H9 (cell line): ENCODE measurements at places on chromosomes 1 and 21. TPM values are rescaled to one million over a fixed set of nuclear protein-coding genes. Genes with fewer than 3 reads are reported as not detected.

Gene SYCP1
- not detected in 2 replicates for total RNA-seq

Gene OR2L3
- not detected in 2 replicates for total RNA-seq

DNA sequence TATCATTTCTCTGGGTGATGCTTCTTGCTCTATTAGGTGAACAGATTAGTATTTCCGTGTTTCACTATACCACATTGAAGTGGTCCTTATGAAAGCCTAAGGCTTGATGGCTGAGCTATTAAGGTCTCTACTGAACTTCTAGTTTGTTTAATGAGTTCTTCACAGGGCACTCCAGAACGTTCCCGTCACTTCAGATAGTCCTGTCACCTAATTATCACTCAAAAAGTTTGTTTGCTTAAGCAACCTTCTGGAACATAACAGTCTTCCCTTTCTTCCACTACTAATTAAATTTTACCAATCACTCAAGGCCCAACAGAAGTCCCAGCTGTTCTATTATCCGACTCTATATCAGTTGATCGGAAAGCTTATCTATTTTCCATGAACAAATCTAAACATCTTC, 104.6 kb upstream of the ZC3H11B start:
- DNase-seq, result no peak
- no peak overlapping the region for H3K4me3 ChIP-seq
- no peak overlapping the region for H3K27ac ChIP-seq
- no peaks in the 10 kb centered on the region for H3K27me3 ChIP-seq

DNA sequence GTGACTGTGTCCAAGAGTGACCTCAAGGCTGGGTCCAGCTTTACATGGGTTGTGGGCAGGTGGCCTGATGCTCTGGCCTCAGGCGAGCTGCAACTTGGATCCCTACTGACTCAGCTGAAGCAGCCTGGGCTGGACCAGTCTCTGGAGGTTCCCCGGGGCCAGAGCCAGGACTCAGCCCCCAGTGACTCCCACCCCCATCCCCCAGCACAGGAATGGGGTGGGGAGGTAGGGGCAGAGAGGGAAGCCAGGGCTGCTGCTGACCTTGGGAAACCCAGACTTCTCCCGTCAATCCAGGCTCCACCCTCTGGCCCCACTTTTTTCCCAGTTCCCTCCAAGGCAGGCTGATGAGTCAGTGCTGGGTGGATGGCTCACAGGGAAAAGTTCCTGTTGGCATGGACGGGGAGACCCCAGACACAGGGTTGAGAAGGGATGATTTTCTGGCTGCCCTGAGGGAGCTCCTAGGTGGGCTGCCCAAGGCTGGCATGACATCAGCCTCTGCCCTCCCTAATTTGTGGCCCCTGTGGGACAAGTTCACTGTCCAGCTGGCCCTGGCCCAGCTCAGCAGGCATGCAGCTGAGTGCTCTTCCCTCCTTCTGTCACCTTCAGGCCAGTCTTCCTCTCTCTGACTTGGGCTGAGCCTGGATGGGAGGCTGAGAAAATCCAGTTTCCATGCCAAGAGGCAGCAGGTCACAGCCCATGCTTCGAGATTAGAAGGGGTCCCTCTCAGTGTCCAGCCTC, 2.2 kb downstream of the ZC3H12A start:
- H3K27me3 ChIP-seq, result peaks cover 4% of the 10 kb centered on the region; the same call in 1 of the 2 replicates
- peaks cover 15% of the 10 kb centered on the region; the same call in 1 of the 2 replicates for H3K4me1 ChIP-seq
- peak overlapping the region; percentile 82; the same call in 2 of the 3 replicates for H3K4me3 ChIP-seq
- peak overlapping the region; percentile 38 for H3K27ac ChIP-seq

DNA sequence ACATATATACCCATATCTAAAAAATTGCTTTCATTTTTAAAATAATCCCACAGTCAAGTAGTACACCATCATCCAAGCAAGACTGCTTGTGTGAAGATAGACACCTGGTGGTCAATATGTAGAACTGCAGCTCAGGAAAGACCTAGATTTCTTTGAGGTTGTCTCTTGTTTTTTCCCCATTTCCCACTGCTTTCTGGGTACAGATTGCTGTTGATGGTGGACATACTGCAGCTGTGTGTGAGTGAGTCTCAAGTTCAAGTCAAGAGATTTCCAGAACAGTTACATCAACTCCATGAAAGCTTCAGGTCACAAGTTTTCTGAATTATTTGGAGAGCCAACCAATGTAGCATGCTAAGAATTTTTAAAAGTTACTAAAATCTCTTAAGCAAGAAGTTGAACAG, 306.4 kb downstream of the DUSP10 start:
- H3K4me3 ChIP-seq, result no peak overlapping the region
- DNase-seq, result no peak
- H3K27me3 ChIP-seq, result no peaks in the 10 kb centered on the region
- H3K36me3 ChIP-seq, result no peaks in the 10 kb centered on the region
- H3K4me1 ChIP-seq, result no peaks in the 10 kb centered on the region

Gene MEF2D
- 18.7 and 20.8 TPM in 2 replicates for total RNA-seq

- DNase-seq, result no peak
- peaks cover 8% of the 10 kb centered on the region; the same call in 1 of the 2 replicates for H3K4me1 ChIP-seq
- no peaks in the 10 kb centered on the region for H3K27me3 ChIP-seq
- no peak overlapping the region for H3K4me3 ChIP-seq
These were observed 293.7 kb downstream of the RGS7 start for GRCh38 chr1:241063276-241063675.

GRCh38 chr1:22275167-22275566, 132.3 kb upstream of the WNT4 start:
- H3K4me3 ChIP-seq, result no peak overlapping the region
- H3K4me1 ChIP-seq, result 0 out of 2 replicates have a peak, but pooled peaks cover 2% of the 10 kb centered on the region
- H3K36me3 ChIP-seq, result no peaks in the 10 kb centered on the region

GRCh38 chr1:31694069-31694963, 9.5 kb downstream of the COL16A1 start:
- no peaks in the 10 kb centered on the region for H3K4me1 ChIP-seq
- no peak overlapping the region for H3K27ac ChIP-seq
- no peaks in the 10 kb centered on the region for H3K27me3 ChIP-seq
- no peak for DNase-seq
- H3K36me3 ChIP-seq, result no peaks in the 10 kb centered on the region
- H3K4me3 ChIP-seq, result no peak overlapping the region

GRCh38 chr1:241271427-241271826, 85.6 kb downstream of the RGS7 start:
- H3K27me3 ChIP-seq, result no peaks in the 10 kb centered on the region
- H3K4me1 ChIP-seq, result no peaks in the 10 kb centered on the region
- DNase-seq, result no peak
- H3K36me3 ChIP-seq, result peaks cover 14% of the 10 kb centered on the region

DNA sequence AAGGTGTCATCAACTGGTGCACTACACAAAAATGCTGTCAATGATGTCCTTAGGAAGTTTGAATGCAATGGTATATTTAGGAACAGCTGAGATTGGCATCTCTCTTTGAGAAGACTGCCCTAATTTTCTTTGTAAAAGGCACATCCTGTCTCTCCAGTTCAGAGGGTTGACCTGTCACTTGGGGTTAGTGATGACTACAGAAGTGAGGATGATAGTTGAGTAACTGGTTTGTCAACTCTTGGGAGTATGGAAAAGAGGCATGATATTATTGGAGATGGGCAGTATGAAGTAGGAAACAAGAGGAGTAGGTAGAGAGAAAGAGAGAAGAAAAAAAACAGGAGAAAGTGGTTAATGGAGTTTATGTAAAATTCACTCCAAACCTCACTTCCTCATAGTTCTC, 40.4 kb upstream of the PIGC start:
- H3K27me3 ChIP-seq, result no peaks in the 10 kb centered on the region
- DNase-seq, result no peak
- no peaks in the 10 kb centered on the region for H3K4me1 ChIP-seq
- H3K4me3 ChIP-seq, result no peak overlapping the region
- H3K27ac ChIP-seq, result no peak overlapping the region

DNA sequence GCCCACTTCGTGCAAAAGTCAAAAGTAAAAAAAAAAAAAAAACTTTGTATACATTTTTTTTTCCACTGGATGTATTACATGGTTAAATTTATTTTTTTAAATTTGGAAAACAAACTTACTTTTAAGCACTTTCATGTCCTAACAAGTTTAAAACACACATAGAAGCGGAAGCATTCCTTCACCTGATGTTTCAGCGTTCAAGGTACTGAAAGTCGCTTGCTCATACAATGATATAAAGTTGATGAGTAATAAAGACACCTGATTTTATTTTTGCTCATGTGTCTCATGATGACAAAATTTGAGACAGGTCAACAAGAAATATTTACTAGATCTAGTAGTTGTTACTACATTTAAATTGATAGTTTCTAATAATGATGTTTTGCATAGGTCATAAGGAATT, 35.5 kb downstream of the ADAMTS1 start:
- H3K27ac ChIP-seq, result no peak overlapping the region
- H3K4me3 ChIP-seq, result no peak overlapping the region
- no peaks in the 10 kb centered on the region for H3K4me1 ChIP-seq

DNA sequence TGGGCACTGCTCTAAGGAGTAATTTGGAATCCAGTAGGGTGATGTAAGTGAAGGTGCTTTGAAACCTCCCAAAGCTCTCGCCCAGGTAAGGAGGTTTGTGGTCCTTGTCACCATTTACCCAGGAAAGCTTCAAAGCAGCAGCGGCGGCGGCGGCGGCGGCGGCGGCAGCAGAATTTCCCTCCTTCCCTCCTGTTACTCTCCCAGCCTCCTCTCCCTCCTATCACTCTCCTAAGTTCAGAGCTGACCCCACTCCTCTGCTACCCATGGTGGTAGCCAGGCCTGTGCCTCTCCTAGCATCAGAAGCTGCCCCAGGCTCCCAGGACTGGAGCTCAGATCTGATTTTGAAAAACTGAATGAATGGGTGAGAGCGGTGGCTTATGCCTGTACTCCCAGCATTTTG, 60.7 kb downstream of the ACBD3 start:
- DNase-seq, result no peak
- no peaks in the 10 kb centered on the region for H3K27me3 ChIP-seq

GRCh38 chr1:107623431-107623830, 341.5 kb downstream of the VAV3 start:
- no peak for DNase-seq
- H3K4me3 ChIP-seq, result no peak overlapping the region
- H3K27ac ChIP-seq, result no peak overlapping the region

DNA sequence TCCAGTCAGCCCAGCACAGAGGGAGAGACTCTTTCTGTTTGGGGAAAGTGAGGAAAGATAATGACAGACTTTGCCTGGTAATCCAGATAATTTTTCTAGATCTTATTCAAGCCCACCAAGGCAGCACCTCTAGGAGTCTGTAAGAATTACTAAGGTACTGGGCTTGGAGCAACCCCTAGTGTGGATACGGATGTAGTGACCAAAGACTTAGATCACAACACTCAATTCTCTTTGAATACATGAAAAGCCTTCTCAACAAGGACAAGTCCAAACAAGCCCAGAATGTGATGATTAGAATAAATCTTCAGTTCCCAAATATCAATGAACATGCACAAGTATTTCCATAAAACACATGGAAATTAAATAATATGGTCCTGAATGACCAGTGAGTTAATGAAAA, 206.9 kb downstream of the MRPL39 start:
- H3K27me3 ChIP-seq, result no peaks in the 10 kb centered on the region
- peaks cover 5% of the 10 kb centered on the region; the same call in 1 of the 2 replicates for H3K36me3 ChIP-seq
- H3K4me3 ChIP-seq, result no peak overlapping the region
- DNase-seq, result no peak
- no peak overlapping the region for H3K27ac ChIP-seq
- no peaks in the 10 kb centered on the region for H3K4me1 ChIP-seq

Gene SLC30A10
- total RNA-seq, result 0.09 and 0.20 TPM in 2 replicates

DNA sequence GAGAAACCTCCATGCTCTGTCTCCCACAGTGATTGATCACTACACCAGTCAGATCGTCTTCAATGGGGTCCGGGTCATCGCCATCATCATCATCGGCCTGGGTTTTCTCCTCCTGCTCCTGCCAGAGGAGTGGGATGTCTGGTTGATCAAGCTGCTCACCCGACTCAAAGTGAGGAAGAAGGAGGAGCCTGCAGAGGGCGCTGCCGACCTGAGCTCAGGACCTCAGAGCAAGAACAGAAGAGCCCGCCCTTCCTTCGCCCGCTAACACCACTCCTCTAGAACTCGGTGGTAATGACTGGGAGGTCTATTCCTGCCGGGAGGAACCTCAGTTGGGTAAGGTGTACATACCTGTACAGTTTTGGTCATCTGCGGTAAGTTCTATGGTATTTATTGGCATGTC, 50.3 kb upstream of the COA6 start:
- H3K36me3 ChIP-seq, result no peaks in the 10 kb centered on the region
- H3K27me3 ChIP-seq, result no peaks in the 10 kb centered on the region
- no peaks in the 10 kb centered on the region for H3K4me1 ChIP-seq
- no peak overlapping the region for H3K27ac ChIP-seq
- peak; percentile 90 for DNase-seq

DNA sequence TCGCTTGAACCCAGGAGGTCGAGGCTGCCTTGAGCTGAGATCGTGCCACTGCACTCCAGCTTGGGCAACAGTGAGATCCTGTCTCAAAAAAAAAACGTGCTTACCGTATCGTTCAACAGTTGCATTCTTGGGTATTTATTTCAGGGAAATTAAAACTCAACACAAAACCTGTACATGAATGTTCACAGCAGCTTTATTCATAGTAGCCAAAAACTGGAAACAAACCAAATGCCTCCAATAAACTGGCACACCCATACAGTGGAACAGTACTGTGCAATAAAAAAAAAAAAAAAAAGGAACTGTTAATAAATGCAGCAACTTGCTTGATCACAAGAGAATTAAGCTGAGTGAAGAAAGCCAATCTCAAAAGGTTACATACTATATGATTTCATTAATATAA, 6.7 kb downstream of the KHDRBS1 start:
- H3K27me3 ChIP-seq, result no peaks in the 10 kb centered on the region
- no peak overlapping the region for H3K27ac ChIP-seq
- DNase-seq, result no peak
- H3K4me3 ChIP-seq, result no peak overlapping the region
- no peaks in the 10 kb centered on the region; the same call in 1 of the 2 replicates for H3K4me1 ChIP-seq
- H3K36me3 ChIP-seq, result peaks cover 39% of the 10 kb centered on the region

DNA sequence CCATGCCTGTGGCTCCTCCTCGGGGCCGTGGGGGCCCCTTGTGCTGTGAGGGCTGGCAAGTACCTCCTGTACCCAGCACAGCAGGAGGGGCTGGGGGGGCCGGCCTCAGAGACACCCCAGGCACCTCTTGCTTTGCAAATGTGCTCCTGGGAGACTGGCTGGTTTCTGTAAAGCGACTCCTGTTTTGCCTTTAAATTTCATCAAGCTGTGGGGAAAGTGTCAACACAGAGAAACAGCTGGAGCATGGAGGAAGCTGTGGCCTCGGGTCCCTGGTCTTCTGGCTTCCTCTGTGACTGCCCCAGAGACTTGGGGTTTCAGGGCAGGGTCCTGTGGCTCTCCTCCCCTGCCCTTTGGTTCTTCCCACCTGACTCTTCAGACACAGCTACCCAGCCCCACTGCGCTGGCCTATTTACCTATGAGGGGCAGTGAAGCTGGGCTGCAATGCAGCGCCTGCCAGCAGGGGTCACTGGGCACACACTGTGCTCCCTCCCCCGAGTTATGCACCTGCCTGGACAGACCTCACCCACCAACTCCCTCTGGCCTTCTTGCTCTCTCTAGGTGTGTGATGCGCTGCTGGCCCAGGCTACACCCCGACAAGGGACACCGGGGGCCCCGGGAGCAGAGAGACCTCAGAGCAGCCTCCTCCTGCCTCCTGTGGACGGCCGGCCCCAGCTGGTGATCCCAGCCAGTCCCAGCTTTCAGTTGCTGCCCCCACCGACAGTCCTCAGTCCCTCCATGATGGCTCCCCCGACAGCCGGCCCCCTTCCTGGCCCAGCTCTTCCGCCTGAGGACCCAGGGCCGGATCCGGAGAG, 17.6 kb upstream of the PEX10 start:
- no peaks in the 10 kb centered on the region for H3K36me3 ChIP-seq
- DNase-seq, result peak; percentile 47
- H3K27me3 ChIP-seq, result no peaks in the 10 kb centered on the region
- H3K27ac ChIP-seq, result no peak overlapping the region
- no peaks in the 10 kb centered on the region for H3K4me1 ChIP-seq
- H3K4me3 ChIP-seq, result no peak overlapping the region
